Activated CD4-positive, CD25-positive, alpha-beta regulatory T cell (primary cell): ENCODE measurements at places on chromosomes 4 and X.

DNA sequence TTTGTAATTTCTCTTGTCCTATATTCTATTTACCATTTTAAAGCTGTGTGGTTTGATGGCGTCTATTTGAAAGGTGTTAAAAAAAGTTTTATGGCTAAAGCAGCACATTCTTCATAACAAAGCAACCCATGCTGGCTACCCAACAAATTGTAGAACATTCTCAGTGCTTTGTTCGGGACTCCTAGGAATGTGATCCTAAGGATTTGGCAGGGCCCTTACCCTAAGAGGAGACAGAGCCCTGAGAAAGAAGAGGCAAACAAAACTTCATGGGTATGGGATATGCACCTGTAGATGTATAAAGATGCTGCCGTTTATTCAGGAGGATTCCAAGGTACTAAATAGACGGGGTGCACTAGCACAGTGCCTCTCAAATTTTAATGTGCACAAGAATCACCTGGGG, 370.8 kb upstream of the DIPK2B start:
- DNase-seq, result no peak

- DNase-seq, result no peak
Measured at GRCh38 chrX:2610246-2611170, 80.6 kb upstream of the CD99 start.

DNA sequence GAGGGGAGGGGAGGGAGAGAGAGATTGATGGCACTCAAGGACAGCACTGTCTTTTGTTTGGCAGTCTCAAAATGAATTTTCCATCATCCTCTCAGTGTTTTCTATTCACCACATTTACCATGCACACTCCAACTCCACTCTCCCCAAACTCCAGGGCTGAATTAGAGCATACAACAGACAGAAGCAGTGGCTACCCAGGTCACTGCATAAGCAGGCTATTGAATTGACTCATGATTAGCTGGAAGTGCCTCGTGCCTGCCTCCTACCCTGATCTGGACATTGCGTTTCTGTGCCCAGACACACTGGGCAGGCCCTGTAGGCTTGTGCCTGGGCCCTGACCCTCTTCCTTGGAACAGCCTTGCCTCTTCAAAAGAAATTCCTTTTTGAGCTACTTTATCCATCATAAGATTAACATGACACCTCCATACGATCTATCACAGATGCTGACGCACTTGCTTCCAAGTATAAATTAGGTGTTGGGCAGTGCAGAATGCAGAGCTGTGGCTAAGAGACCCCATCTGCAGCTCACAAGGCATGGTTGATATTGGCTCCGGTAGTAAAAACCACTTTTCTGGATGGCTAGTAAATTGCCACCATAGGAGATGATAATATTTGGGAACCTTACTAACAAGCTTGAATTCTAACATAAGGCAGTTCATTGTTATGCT, 752.9 kb downstream of the RPA4 start:
- DNase-seq, result no peak

GRCh38 chrX:53714580-53715345, 28.2 kb upstream of the HUWE1 start:
- no peak for DNase-seq

DNA sequence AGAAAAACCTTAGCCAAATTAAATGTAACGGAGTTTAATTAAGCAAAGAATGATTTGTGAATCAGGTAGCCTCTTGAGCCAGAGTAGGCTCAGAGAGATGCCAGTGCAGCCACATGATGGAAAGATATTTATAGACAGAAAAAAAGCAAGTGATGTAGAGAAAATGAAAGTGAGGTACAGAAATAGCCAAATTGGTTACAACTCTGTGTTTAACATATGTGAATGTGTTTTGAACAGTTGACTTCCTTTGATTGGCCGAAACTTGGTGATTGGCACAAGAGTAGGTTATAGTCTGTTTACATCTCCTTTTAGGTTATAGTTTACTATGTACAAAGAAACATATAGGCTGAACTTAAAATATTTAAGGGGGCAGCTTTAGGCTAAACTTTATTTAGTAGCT, 459.9 kb upstream of the BOD1L1 start:
- no peak for DNase-seq

GRCh38 chrX:37754516-37754915, 25.3 kb upstream of the CYBB start:
- no peak for DNase-seq

DNA sequence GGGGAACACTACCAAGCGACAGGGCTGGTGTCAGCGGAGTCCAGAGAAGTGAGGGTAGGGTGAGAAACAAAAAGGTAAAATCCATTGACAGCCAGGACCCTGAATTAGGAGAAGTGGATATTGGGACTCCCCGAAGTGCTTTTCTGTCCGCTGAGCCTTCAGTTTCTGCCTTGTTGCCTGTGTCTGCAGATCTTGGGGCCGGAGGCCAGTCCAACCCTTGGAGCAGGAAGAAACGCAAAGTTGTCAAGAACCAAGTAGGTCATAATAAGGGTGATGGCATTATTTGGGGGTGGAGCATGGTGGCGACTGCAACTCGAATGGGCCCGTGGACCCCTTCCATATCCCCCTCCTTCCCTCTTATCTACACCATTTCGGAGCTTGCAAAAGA, 1.0 kb downstream of the ARMCX1 start:
- DNase-seq, result no peak

DNA sequence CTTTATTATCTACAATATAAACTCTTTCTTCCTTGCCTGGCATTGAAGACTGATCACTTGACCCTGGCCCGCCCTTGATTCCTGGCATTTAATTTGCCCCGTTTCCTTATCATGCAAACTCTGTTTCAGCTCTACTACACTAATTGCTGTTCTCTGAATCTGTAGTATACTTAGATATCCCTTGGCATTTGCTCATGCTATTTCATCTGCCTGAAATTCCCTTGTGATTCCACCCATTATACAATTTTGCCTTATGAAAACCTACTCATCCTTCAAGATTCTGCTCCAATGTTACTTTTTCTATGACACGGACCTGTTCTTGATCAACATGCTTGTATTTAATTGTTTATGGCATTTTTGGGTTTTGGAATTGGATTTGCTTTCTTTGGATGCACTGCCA, 459.9 kb upstream of the AMOT start:
- no peak for DNase-seq

- DNase-seq, result no peak
Measured at GRCh38 chrX:42803320-42803719, 25.4 kb upstream of the PPP1R2C start.

- no peak for DNase-seq
Measured at GRCh38 chrX:39335513-39336235, 534.4 kb downstream of the MID1IP1 start.

GRCh38 chrX:131827935-131828334, 195.2 kb upstream of the STK26 start:
- no peak for DNase-seq

- no peak for DNase-seq
Measured at GRCh38 chrX:31318866-31319265, 247.0 kb upstream of the FTHL17 start.
